DMS79 treated with DMSO at 0.1 percent for 48 hours (cell line): ENCODE measurements at places on chromosomes 7 and 10.

GRCh38 chr7:7653593-7654187 is 13.1 kb downstream of the UMAD1 start:
- no peak for DNase-seq

GRCh38 chr7:141441837-141442627 is 109.2 kb upstream of the AGK start:
- no peak for DNase-seq

DNA sequence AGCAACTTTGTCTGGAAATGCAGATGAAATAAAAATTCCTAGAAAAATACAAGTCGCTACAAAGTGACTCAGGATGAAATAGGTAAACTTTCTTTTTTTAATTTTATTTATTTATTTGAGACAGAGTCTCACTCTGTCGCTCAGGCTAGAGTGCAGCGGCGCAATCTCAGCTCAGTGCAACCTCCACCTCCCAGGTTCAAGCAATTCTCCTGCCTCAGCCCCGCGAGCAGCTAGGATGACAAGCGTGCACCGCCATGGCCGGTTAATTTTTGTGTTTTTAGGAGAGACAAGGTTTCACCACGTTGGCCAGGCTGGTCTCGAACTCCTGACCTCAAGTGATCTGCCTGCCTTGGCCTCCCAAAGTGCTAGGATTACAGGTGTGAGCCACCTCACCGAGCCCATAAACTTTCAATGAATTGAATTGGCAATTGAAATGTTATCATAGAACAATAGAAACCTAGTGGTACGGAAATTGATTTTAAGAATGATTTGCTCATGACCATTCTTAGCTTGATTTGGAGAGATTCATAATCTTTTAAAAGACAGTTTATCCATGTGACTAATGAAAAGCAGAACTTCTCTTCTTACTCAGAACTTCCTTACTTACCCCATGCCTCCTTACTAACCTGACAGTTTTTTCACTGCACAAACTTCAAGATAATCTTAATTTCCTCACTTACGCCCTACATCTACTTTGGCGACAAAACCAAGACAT is 161.7 kb downstream of the FAM107B start:
- no peak for DNase-seq

GRCh38 chr10:75493464-75493863 is 62.0 kb downstream of the LRMDA start:
- DNase-seq, result no peak

DNA sequence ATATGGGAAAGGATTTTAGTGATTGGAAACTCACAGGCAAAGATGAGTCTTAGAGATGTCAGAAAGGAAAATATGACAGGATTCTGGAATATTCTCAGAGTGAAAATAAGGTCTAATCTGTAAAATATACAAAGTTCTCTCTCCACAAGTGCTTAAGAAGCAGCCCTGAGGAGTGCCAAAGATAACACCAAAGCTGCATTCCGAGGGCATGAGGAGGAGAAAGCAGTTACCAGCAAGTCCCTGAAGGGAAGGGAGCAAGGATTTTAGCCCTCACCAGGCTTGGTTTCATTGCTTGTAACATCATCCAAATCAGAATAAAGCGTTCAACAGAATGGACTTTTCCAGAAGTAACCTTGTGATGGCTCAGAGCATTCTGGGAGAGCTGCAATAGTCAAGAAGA is 31.4 kb upstream of the DLX6 start:
- no peak for DNase-seq

DNA sequence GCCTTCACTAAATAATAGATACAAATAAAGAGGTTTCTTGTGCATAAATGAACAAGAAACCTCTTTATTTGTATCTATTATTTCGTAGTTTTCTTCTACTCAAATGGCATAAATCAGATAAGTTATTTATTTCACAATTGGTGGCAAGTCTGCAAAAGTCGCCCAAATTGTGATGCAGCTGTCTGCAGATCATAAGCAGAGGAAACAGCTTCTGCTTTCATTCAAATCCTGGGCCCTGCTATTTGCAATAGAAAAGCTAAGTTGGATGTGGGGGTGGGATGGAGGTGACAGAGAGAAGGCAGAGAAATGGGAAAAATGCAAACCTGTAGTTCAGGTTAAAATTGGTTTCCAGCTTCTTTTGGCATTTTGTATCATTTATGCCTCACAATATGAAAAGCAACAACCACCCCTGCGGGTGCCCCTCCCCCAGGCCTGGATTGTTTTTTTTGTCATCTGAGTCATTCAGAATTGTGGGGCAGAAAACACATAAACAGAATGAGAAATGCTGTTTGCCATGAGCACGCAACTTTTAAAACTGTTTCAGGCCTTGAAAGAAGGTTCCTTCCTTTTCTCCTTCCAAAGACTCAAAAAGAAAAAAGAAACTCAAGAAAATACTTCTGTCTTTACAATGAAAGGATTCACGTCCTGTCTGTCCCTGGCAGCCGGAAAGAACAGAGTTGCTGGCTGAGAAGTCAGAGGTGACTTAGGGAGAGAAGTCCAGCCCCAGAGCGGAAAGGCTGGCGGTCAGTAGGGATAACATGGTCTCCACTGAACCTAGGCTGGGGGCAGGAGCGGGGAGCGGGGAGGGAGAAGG is 132.9 kb downstream of the BAMBI start:
- DNase-seq, result no peak

- DNase-seq, result no peak
Measured at GRCh38 chr10:104104926-104105325, 17.0 kb upstream of the SFR1 start.

DNA sequence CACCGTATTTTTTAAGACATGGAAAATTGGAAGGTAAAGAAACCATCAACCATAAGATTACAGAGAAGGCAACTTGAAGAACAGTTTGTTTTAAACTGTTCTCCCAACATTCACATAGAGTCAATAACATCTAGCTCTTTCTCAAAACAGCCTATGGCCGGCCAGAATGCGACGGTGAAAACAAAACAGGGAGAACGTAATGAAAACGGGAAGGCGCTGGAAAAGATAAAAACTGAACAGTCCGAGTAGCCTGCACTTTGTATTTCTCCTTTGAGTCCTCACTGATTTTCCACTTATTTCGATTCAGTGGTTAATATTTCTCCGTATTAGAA is 637 bp downstream of the MICU1 start:
- no peak for DNase-seq

DNA sequence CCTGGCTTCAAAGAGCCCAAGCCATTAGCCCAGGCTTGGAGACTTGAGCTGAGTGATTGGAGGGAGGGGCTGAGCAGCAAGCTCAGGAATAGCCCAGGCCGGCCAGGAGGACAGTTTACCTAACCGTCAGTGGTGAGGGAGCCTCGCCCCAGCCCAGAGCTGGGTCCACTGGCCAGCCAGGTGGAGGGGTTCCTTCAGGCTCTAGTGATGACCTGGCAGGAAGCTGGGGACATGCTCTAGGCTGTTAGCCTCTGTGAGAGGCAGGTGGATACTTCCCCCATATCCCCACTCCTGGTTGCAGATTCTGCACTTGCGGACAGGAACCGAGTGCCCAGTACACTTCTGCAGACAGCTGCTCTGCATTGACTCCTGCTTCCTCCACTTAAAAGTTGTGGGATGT is 61.2 kb upstream of the ANTXRL start:
- no peak for DNase-seq

- no peak for DNase-seq
Measured at GRCh38 chr7:55723621-55723941, 139.0 kb downstream of the SEPTIN14 start.

- DNase-seq, result no peak
Measured at GRCh38 chr7:13907831-13908230, 81.6 kb downstream of the ETV1 start.

- DNase-seq, result no peak
Measured at GRCh38 chr10:17062493-17062892, 67.1 kb downstream of the CUBN start.

GRCh38 chr7:109696723-109697122 is 1127.0 kb downstream of the DNAJB9 start:
- no peak for DNase-seq

- DNase-seq, result no peak
Measured at GRCh38 chr7:141820067-141820466, 21.2 kb downstream of the PRSS37 start.

DNA sequence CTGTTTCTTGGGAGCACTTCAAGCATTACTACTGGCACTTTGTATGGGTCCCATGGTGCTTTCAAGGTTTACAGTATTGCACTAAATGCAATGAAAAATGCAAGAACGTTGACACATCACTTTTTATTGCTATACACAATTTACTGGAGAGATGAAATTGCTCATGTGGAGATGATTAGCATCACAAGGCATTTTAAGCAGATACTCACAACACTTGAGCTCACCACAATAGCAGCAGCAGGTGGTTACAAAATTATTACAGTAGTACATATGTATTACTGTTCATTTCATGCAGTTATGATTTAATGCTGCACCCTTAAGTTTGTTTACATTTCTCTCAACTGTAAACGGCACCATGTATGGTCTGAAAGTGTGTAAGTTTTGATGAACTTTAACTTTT is 537.7 kb downstream of the GRM8 start:
- DNase-seq, result peak; percentile 88

- DNase-seq, result no peak
Measured at GRCh38 chr7:136045992-136046391, 68.8 kb upstream of the MTPN start.

DNA sequence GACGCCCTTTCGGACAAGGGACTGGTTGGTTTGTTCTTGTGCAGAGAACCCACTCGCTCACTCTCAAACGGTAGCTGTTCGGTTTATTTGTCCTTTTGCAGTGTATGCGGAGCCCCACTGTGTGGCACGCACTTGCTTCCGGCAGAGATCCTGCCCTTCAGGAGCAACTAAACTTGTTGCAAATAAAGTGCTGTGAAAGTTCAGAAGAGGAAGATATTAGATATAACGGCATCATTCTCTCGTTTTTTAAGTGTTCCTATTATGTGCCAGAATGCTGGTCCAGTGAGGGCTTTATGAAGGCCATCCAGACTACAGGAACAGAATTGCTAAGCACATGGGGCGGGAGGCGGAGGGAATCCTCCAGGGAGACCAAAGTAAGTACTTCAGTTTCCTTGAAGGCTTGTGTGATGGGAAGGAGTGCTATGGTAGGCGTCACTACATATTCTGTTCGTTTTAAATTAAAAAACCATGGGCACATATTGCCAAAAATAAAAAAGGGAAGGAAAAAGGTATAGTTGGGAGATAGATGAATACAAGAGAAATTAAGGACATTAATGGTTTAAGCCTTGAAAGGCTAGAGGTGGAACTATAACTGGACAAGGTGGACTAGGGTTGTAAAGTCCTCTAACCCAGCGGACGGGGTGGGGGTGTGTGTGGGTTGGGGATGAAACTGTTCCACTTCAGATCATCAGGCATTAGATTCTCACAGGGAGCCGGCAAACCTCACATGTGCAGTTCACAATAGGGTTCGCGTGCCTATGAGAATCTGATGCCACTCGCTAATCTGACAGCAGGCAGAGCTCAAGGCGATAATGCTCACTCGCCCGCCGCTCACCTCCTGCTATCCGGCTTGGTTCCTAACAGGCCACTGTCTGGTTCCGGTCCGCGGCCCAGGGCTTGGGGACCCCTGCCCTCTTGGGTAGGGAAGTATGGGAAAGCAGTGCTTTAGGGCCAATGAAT is 704 bp upstream of the ERLIN1 start:
- peak; percentile 21 for DNase-seq

DNA sequence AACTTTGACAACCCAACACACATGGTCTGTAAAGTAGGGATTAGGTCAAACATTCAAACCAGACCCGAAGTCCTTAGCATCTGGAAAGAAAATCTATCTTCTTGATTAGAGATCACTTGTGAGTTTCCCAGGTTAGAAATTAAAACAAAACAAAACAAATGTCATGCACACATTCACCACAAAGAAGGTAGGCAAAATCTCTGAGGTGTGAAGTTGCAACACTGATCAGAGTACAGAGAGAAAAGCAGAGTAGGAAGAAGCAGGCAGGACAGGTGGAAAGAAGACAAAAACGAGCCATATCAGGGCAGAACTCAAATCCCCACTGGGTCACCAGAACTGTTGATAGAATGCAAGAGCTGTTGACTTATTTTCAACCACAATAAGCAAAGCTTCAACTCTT is 102.8 kb upstream of the THSD7A start:
- no peak for DNase-seq

DNA sequence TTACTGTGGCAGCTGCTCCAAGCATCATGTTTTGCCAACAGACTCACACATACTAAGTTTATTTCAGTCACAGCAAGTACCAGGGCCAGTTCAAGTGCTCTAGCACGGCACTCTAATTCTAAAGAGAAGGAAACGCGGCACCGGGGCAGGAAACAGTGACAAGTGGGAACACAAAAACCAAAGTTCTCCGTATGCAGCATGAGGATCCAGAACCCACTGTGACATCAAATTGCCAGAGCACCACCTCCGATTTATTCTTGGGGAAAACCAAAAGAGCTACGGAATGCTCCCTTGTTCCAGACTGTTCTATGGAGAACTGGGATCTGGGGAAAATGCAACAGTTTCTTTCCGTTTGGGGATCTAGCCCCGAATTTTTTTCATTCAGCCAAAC is 448 bp upstream of the PTER start:
- no peak for DNase-seq

DNA sequence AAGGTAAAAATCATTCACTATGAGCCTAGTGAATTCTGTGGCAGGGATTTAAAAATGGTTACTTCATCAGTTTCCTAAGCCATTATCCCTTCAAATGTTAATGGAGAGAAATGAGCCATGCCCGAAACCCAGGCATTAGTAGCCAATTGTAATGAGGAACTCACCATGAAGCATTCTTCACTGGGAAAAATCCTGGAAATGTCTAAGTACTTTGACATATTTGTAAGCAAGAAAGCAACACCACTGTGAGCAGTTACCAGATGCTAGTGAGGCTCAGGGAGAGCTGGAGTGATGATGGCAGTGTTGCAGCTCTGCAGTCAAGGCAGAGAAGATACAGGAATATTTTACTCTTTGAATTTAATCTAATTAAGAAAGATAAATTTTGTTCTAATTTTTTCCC is 220.0 kb upstream of the MBL2 start:
- DNase-seq, result no peak

- DNase-seq, result no peak
Measured at GRCh38 chr10:88241501-88241900, 341.6 kb downstream of the RNLS start.

- no peak for DNase-seq
Measured at GRCh38 chr10:131959841-131960240, 21.9 kb downstream of the BNIP3 start.

- DNase-seq, result no peak
Measured at GRCh38 chr10:19549503-19549902, 266.7 kb upstream of the PLXDC2 start.

- peak; percentile 6 for DNase-seq
Measured at GRCh38 chr10:93821051-93821772, 63.5 kb downstream of the LGI1 start.

DNA sequence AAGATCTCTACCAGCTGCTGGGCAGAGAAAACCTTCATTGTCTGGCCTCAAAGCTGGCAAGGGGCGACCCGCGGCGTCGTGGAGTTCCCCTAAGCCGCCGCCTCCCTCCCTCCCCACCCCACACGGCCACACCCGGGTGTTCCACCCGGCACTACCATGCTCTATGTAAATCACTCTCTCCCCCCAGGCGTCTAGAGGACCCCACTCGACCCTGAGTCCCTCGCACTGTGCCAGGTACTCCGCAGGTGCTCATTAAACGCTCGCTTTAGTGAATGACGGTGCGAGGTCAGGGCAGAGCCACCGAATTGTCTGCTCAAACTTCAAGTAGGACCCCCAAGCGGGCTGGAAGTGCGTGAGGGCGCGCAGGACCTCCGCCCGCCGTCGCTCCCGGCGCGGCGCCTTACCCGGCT is 628 bp downstream of the PARP12 start:
- DNase-seq, result peak; percentile 23
